Renal cortex interstitium (tissue), 15 donors: ENCODE measurements at places on chromosomes 12 and 14.

DNA sequence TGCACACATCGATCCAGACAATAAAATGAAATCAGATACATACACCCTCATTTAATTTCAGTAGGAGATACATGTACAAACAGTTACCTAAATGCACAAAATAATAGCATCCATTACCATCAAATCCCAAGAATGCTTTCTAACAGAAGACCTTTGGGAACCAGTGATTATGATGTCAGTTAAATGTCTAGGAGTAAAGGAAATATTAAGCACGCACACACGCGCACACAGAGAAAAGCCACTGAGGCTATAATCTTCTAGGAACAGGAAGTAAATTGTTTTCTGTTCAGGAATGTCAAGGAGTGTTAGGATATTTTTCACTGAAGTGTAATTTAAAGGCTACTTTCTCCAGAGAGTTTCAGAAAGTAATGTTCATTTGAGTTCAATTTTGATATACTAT is 250.1 kb downstream of the MDGA2 start:
- DNase-seq, result no peak

DNA sequence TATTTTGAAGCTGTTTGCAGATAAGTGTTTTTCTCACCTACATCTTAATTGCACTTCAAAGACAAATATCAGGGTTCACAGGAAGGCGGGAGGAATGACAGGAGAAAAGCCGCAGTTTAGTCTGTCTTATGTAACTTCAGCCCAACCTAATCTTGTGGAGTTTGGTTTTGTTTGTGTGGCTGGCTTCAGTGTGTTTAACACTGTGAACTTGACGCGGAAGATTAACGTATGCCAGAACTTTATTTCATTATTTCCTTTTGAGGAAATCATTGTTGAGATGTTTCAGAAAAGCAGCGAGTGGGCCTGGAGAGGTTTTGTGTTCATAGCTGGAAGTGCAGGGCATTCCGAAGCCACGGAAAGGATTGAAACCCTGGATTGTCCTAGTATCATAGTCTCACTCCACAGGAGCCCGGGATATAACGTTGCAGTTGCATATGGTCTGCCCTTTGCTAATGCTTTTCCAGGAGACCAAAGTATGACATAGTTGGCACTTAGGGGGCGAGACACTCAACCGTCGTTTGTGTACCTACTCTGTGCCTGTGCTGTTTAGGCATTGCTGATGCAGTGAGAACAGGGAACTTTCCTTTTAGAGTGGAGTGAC is 2.0 kb downstream of the PELI2 start:
- DNase-seq, result no peak

DNA sequence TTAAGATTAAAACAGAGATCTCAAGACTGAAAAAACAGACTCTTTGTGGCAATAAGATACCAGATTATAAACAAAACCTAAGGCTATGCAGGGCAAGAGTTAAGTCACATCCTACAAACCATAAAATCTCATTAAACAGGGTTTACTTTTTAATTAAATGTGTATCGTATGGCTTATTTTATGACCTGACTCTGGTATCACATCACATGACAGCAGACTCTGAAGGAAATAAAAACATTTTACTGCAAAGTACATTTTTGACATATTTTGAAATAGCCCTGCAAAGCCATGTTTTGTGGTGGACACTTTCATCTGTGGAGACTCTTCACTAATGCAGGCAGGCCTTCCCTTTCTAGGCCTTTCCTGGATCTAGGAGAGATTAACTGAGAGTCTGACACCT is 327.6 kb upstream of the CLEC14A start:
- DNase-seq, result no peak

DNA sequence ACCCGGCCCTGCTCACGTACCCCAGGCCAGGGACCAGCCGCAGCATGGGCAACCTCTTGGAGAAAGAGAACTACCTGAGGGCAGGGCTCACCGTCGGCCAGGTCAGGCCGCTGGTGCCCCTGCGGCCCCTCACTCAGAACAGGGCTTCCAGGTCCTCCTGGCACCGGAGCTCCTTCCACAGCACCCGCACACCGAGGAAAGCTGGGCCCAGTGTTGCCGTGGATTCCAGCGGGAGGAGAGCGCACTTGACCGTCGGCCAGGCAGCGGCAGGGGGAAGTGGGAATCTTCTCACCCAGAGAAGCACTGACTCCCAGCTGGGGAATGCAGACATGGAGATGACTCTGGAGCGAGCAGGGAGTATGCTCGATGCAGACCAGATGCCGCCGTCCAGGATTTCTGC is 7.9 kb upstream of the VAMP1 start:
- DNase-seq, result no peak

DNA sequence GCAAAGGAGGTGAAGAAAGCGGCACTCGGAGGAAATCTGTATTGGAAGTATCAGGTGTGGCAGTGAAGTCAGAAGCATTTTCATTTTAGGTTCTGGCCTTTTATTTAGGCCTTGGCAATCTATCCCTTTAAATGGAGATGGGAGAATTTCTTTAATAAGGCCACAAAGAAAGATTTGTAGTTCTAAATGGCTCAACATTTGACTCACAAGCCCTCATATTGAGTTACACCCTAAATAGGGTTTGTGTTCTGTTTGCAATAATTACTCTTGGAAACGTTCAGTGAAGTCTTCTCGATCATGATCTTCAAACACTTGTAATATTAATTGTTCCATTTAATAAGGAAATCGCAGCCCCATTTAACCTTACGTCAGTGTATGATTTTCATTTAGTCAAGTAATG is 25.3 kb upstream of the TMEM260 start:
- no peak for DNase-seq

GRCh38 chr14:69049675-69050074 is 70.6 kb upstream of the ACTN1 start:
- no peak for DNase-seq

GRCh38 chr12:111112311-111113098 is 192.1 kb upstream of the MYL2 start:
- DNase-seq, result no peak

DNA sequence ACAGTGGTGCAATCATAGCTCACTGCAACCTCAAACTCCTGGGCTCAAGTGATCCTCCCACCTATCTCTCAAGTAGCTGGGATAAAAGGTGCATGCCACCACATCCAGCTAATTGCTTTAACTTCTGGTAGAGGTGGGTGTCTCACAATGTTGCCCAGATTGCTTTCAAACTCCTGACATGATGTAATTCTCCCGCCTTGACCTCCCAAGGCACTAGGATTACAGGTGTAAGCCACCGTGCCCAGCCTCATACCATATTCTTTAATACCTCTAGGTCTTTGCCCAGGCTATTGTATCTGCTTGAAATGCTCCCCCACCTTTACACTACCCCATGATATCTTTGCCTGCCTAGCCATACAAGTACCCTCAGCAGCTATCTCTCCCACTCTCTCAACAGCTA is 11.3 kb downstream of the R3HDM2 start:
- DNase-seq, result no peak

DNA sequence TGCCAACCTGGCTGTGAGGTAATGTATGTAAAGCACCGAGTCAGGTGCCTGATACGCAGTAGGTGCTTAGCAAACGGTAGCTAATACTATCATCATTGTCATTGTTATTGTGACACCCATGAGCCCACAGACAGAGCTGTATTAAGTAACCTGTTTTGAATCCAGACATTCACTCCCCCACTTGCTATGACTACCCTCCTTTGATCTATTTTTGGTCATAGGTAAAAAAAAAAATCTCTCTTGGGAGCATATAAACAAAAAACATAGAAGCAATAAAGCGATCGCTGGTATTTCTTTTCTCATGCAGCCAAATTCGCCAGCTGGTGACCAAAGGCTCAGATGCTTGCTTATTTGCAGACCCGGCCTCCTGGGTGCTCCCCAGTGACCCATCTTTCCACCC is 330.2 kb downstream of the DPF3 start:
- DNase-seq, result no peak

DNA sequence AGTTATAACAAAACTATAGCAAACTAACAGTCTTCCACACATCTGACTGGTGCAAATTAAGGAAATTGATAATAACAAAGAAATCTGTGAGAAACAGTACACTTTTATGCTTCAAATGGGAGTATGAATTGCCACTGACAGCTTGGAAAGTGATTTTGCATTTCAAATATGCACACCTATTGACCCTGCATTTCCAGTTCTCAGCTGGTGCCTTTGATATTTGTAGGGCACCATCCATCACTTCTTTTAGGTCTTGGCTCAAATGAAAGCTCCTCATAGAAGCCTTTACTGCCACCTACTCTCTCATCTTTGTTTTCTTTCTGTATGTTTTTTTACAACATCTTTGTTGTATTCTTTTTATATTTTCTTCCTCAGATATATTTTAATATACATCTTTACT is 125.1 kb downstream of the ST8SIA1 start:
- DNase-seq, result no peak

DNA sequence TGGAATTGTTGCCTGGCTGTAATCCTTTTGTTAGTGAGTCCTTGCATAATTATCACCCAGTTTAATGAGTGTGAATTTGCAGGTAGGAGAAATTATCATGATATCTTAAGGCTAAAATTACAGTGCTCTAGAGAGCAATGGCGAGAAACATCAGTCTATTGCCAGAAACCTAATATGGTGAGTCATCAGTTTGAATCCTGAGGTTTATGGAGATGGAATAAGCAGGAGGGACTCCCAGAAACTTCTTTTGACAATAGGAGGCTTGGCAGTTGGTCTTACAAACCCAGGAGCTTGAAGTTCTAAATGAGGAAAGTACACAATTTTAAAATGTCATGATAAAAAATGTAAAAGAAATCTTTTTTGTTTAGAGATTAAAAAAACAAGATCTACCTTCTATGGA is 31.5 kb upstream of the CRADD start:
- no peak for DNase-seq

GRCh38 chr12:24822121-24822899 is 126.6 kb downstream of the BCAT1 start:
- DNase-seq, result no peak

GRCh38 chr14:61372379-61372778 is 51.0 kb downstream of the PRKCH start:
- no peak for DNase-seq

- DNase-seq, result no peak
Observed at GRCh38 chr12:118520214-118521035, 144.1 kb downstream of the SUDS3 start.

DNA sequence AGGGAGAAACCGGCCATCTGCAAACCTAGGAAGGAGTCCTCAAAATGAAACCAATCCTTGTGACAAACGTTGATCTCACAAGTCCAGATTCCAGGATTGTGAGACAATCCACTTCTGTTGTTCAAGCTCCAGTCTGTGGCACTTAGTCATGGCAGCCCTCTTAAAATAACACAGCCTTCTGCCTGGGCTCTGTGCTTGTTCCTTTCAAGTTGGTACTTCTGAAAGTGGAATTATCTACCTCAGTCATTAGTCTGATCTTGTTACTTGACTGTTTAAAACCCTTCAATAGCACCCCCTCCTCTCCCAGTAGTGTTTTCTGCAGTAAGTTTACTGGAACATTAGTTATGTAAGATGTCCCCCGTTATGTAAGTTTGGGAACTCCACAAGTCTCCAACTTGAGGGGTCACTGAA is 111.0 kb upstream of the HIF1A start:
- DNase-seq, result no peak

GRCh38 chr14:66842911-66843512 is 335.1 kb downstream of the GPHN start:
- no peak for DNase-seq

- no peak for DNase-seq
Observed at GRCh38 chr14:100603341-100604120, 16.3 kb upstream of the BEGAIN start.

GRCh38 chr14:58667900-58668299 is 30.1 kb downstream of the DACT1 start:
- DNase-seq, result no peak

- DNase-seq, result no peak
Observed at GRCh38 chr14:63770187-63770807, 42.4 kb upstream of the SGPP1 start.

DNA sequence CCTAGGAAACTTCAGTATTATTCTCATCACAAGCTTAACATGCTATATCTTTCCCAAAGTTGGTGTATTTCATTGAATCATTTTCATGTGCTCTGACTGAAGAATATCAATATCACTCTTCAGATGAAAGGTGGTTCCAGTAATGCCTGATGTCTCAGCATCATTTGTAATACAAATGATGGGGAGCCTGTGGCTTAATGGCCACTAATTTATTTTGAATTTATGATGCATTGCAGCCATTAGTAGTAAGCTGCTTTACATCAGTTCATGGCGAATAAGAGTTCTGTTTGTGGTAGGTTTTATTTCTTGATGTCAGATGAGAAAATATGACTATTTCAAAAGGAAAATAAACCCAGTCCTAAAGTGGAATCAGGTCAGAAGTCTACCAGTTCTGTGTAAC is 139.4 kb downstream of the SLC16A7 start:
- no peak for DNase-seq

DNA sequence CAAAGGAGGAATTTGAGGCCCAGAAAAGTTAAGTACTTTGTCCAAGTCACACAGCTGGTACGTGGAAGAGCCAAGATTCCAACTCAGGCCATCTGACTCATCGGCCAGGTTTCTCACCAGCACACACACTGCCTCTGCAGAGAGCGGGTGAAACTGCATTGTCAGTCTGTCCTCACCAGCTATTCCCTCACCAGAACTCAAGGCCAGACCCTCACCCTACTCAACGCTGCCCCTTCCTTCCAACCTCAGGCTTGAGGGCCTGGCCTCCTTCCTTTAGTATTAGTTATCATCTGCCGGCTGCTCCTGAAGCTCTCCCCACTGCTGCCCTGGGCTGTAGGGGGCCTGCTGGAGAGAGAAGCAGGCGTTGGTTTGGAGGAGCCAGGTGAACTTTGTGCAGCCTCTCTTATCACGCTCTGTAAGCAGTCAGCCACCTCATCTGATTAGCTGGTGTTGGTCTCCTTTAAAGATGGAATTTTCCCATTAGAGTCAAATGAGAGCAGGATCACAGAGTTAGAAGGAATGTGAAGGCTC is 16.6 kb upstream of the PLEK2 start:
- DNase-seq, result no peak

- DNase-seq, result no peak
Observed at GRCh38 chr12:71141378-71141926, 16.3 kb downstream of the TSPAN8 start.

- DNase-seq, result no peak
Observed at GRCh38 chr14:22996768-22997654, 12.9 kb downstream of the C14orf93 start.

DNA sequence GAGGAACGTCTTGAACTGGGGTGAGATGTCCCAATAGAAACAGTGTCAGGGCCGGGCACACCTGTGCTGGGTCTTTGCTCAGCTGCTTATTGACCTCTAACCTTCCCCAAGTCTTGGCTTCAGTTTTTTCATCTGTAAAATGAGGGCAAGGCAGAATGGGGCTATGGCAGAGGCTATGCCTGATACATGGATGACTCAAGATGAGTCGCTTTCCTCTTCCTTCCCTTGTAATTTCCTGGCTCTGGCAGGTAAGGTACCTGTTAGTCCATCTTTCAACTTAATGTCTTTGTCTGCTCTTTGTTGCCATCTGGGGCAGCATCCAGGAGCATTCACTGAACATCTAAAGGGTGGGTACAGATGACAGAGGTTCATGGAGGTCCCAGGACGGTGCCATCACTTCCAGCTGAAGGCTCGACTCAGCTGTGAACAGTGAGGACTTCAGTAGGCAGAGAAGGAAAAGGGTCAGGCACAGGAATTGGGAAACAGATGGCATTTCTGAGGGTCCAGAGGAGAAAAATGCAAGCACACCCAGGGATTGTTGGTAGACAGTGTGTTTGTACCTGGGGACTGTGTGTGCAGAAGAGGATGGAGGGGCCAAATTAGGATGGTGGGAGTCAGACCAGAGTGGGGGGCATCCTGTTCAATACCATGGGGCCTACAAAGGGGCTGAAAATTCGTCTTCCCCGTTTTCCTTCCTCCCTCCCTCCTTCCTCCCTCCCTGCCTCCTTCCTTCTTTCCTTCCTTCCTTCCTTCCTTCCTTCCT is 268.3 kb downstream of the VRK1 start:
- DNase-seq, result no peak

- DNase-seq, result no peak
Observed at GRCh38 chr12:27771481-27772327, 8.3 kb upstream of the KLHL42 start.
